HFFc6 (cell line): ENCODE measurements at places on chromosomes 7 and 10. TPM values are rescaled to one million over a fixed set of nuclear protein-coding genes. Genes with fewer than 3 reads are reported as not detected.

- DNase-seq = peak; percentile 49
Measured at GRCh38 chr7:29878081-29878688, 71.9 kb downstream of the WIPF3 start.

LBX1 gene
- total RNA-seq = not detected in 3 replicates

- no peak for DNase-seq
Measured at GRCh38 chr10:48786606-48787282, 102.1 kb downstream of the WDFY4 start.

DNA sequence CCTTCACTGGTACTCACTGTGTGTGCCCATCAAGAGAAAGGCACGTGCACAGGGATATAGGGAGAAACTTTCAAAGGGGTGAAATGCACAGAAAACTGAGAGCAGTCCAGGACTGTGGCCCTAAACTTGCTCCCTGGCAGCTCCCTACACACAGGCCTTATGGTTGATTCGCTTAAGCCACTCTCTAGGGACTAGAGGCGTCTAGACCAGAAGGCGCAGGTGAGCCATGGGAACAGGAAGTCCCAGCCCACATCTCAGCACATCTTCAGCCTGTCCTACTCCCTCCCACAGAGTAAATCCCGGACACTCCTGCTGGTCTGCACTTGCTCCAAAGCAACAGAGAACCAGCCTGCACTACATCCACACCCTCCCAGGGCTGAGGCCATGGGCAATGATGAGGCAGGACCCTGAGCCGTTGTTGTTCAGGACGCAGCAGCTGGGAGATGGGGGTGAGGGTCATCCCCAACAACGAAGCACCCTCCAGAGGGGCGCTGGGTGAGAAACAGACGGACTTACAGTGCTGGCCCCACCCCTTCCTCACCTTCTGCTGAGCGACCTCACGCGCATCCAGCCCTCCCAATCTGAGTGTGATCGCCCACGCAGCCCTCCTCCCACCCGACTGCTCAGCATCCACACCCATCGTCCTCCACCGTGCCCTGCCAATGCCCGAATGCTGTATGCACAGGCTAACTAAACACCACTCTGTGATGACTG, 109.3 kb downstream of the TNS3 start:
- no peak for DNase-seq

GRCh38 chr7:130423501-130424037, 17.2 kb downstream of the CEP41 start:
- DNase-seq = no peak

TAS2R41 gene
- total RNA-seq = not detected in 3 replicates

USP54 gene
- total RNA-seq = 7.7 to 10.5 TPM (median 9.3 TPM) in 3 replicates

- peak; percentile 64 for DNase-seq
Measured at GRCh38 chr10:131874991-131875451, 25.8 kb upstream of the PPP2R2D start.

GRCh38 chr7:47389923-47390630, 191.8 kb downstream of the TNS3 start:
- DNase-seq = no peak

SHTN1 gene
- 3.4 to 4.6 TPM (median 3.8 TPM) in 3 replicates for total RNA-seq

DNA sequence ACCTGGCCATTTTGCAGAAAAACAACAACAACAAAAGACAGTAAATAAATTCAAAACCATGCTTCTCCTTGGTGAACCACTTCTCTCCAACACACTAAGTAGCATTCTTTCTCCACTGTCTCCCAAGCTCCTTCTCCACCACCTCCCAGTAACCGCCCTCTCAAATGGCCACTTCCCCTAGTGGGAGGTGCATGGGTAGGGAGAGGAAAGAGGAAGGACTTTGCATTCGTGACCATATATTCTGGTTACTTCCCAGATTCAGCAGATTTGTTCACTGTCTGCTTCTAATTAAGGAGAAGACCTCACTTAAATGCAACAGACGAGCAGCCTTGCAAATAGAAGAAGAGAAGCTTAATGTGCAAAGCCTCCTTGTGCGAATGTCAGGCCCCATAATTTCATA, 166.8 kb downstream of the SORCS1 start:
- no peak for DNase-seq

ATP6V0A4 gene
- total RNA-seq = 0.40 and 1.0 TPM in 2 replicates

DNA sequence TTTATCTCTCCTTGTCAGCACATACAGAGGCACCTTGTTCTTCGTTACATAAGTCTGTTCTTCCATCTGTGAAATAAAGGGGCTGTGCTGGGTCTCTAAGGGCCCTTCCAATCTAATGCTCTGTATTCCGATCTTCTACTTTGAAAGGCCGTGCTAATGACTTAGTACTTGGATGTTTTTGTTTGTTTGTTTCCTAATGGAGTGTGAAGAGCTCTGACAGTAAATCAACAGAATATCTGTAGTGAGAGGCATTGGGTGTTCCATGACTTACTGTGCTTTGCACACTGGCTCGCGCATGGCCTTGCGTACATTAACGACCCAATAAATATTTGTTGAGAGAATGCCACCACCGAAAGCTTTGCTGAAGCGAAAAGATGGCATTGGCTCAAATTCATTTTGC, 162.1 kb downstream of the CHN2 start:
- DNase-seq = no peak

GRCh38 chr7:17782216-17782549, 158.1 kb downstream of the SNX13 start:
- no peak for DNase-seq

STK31 gene
- not detected in 3 replicates for total RNA-seq

- no peak for DNase-seq
Measured at GRCh38 chr7:159040146-159040545, 104.5 kb downstream of the VIPR2 start.

MBL2 gene
- not detected in 3 replicates for total RNA-seq

DNA sequence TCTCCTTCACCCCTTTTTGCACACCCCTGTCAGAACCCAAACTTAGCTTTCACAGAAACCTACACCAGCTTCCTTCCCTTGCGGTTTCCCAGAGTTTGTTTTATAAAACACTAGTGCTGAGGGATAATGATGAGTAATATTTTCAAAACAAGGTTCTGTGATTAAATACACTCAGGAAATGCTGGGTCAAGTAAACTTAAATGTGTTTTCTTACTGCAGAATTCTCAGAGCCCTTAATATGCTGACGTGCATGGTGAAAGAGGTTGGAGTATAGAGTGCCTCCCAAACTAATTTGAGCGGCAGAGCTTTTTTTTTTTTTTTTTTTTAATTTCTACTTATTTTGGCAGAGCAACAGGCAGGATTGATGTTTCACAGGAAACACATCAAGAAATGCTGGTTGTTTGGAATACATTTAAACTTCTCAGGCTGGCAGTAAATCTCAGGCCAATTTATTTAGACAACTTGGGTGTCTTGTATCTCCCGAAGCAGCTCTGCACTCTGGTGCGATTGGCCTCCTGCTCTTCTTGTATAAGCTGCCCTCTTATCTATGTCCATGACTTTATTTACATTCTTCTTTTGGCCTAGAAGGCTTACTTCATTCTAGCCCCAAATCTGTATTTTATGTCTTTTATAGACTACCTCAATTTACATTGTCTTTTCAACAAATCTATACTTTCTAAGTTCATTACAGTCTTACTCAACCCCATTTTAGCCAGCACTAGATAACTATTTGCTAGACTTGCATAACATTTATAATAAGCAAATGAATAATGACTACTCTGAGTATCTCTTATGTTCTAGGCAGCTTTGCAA, 165.4 kb downstream of the BMPER start:
- DNase-seq = peak; percentile 63

- peak; percentile 87 for DNase-seq
Measured at GRCh38 chr10:72162978-72163377, 52.8 kb upstream of the ANAPC16 start.

DNA sequence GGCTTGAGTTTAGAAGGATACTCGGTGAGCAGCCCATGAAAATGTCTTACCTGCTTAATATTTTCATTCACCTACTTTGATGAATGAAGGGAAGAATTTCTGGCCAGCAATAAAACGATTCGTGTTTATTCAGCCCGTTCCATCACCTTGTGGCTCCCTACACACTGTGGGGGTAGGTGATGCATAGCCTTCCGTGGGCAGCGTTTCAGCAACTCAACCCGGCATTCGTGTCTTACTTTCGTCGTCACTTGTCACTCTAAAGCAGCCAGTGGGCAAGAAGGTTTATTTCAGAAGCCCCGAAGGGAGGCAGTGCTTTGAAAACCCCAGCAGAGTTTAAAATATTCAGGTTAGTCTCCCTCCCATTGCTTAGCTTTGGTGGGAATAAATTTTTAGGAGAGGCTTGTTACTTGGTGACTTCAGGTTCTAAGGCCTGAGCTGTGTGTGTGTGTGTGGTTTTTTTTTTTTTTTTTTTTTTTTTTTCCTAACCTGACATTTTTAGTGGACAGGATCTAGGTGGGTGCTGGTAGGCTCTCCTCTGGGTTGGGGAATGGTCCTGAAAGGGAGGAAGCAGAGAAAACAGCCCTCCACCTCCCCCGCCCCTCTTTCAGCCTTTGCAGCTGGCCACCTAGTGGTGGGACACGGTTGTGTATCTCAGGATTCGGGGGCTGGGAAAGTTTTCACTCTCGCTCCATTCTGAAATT, 1.8 kb downstream of the GRK5 start:
- DNase-seq = no peak

WNT2 gene
- not detected in 2 replicates for total RNA-seq

GIMAP8 gene
- total RNA-seq = not detected in 3 replicates

- no peak for DNase-seq
Measured at GRCh38 chr10:93190372-93190771, 116.7 kb downstream of the CYP26A1 start.

BTRC gene
- 23.2 and 27.9 TPM in 2 replicates for total RNA-seq

NPFFR1 gene
- not detected in 3 replicates for total RNA-seq

PTPRZ1 gene
- total RNA-seq = 0.07 TPM in 1 of 3 replicates, not detected in the others

- peak; percentile 8 for DNase-seq
Measured at GRCh38 chr10:71486484-71487114, 89.9 kb downstream of the CDH23 start.

DNA sequence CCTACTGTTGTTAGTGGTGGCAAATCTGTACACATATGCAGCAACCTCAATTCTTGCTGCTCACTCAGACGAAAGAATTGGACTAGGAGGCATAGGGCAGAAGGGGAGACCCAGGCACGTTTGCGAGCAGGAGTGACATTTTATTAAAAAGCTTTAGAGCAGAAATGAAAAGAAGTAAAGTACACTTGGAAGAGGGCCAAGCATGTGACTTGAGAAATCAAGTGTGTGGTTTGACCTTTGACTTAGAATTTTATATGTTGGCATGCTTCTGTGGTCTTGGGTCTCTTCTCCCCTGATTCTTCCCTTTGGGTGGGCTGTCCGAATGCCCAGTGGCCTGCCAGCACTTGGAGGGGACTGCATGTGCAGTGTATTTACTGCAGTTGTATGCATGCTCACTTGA, 205.5 kb upstream of the SEMA3D start:
- DNase-seq = no peak
